Activated naive CD4-positive, alpha-beta T cell treated with anti-CD3 and anti-CD28 coated beads for 36 hours (primary cell): ENCODE measurements at places on chromosomes 13 and 19.

- no peak for DNase-seq
Observed at GRCh38 chr13:46160065-46160464, 21.9 kb downstream of the LCP1 start.

- no peak for DNase-seq
Observed at GRCh38 chr19:35779033-35779432, 3.7 kb downstream of the ARHGAP33 start.

DNA sequence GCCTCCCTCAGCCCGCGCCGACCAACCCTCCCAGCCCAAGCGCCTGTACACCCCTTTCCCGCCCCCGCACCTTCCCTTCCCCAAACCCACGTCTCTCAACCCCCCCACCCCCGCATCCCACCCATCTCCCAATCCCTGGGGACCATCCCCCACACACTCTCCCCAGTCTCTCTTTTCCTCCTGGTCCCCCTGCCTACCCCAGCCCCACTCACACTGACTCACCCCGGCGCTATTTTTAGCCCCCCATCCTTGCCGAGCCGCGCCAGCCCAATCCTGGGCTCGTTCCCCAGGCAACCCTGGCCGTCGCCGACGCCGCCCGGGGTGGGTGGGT lies 11.7 kb downstream of the CIC start:
- DNase-seq = no peak

- DNase-seq = no peak
Observed at GRCh38 chr19:7932276-7932929, 6.5 kb upstream of the CTXN1 start.

DNA sequence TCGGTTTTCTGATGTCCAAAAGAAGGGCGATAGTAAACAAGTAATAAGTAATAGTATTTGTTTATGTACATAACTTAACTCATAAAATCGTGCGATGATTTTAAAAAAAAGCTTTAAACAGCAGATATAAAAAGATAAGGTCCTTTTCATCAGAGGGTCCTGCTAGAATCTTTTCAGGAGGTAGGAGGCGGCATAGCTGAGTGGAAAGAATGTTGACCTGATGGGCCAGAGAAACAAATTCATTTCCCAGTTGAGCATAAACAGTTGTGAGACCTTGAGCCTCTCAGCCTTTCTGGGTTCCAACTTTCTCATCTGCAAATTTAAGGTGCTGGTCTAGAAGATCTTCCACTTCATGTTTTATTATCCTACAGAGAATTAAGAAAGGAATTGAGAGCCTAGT lies 173.5 kb downstream of the LACC1 start:
- no peak for DNase-seq

DNA sequence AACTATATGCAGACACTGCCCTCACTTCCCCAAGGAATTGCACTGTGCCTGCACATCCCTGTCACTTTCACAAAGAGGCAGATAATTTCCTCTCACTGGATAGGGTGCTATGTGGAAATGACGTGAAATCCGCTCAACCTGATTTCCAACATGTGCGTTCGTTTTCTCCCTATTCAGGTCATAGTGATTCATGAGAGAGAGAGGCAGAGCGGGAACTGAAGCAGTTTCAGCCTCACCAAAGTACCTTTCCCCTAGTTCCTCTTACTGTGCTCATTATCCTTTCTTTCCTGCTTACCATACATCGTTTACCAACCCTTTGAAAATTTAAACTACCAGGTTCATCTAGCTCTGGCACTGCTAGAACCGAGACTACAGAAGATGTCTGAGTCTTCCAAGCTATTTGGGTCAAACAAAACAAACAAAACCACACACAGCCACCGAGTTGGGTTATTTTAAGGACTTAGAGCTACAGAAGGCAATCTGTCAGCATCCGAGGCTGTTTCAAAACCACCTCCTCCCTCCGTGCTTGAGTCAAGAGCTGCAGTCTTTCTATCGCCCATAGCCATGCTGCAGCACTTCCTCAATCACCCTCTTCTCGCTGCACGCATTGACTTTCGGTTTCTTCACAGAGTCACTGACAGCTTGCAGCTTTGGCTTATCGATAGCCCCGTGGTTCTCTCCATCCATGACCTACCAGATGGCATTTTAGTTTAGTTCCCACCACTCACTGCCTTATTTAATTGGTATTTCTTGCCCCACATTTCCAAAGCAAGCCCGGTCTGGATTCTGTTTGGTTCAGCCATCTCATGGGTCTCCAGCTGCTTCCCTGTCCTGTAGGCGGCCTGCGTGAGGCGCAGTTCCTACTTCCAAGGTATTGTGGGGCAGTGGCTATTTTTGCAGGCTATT lies 1395.8 kb downstream of the EFNB2 start:
- DNase-seq = peak; percentile 74

GRCh38 chr13:74197677-74198429 lies 63.6 kb upstream of the KLF12 start:
- no peak for DNase-seq

DNA sequence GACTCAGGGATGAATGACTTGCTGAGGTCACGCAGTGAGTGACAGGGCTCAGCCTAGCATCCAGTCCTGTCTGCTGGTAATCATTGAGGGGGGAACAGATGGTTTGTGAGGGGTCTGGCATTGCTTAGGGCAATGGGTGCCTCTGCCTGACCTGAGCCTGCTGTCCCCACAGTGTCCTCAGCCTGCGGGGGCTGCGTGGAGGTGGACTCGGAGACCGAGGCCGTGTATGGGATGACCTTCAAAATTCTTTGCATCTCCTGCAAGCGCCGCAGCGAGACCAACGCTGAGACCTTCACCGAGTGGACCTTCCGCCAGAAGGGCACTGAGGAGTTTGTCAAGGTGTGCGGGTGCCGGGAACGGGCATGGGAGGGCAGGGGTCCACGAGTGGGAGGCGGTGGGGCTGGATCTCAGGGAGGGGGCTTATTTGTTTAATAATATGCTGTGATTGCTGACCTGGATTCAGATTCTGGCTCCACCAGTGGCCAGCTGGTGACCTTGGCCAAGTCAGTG lies 2.1 kb downstream of the SCN1B start:
- DNase-seq = no peak

DNA sequence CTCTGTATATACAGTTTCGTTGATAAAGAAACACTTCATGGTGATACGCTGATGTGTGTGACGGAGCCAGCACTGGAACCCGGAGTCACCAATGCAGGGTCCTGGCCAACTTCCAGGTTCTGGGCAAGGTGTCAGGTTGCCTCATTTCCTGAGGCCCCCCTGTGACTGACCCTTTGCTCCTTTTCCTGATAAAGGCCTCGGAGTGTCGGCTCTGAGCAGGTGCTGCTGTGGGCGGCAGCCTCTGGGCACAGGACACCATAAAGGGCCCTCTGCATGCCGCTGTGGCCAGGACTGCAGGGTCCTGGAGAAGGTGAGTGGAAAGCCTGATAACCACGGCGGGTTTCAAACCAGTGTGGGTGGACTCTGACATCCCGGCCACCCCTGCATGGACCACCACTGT lies 17.3 kb upstream of the MYDGF start:
- DNase-seq = no peak

GRCh38 chr19:55437410-55437809 lies 5.7 kb downstream of the SHISA7 start:
- peak; percentile 47 for DNase-seq
